Thoracic aorta (tissue), 2 donors: ENCODE measurements at places on chromosomes 3 and 15. TPM values are rescaled to one million over a fixed set of nuclear protein-coding genes. Genes with fewer than 3 reads are reported as not detected.

DNA sequence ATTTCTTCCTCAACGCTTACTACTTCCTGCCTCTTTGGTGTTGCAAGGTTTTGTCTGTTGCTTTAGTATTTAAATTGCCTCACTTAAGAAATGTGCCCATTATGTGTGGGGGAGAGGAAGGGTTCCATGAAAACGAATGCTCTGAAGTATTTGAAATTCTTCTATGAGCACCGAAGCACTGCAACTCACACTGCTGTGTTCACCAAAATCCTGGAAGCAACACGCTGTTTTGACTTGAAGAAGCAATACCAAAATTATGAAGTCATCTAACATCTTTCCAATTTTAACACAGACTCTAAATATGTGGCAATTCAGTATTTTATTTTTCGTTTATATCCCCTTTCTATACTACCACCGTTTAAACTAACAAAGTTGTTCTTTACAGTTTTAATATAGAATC, 101.5 kb downstream of the RBMS3 start:
- DNase-seq: no peak

- no peak for DNase-seq
Measured at GRCh38 chr3:129506231-129506742, 22.2 kb upstream of the RHO start.

XYLB gene
- 38.7 TPM for total RNA-seq

GRCh38 chr3:86990734-86991481, at the start of gene VGLL3:
Gene VGLL3, minus strand, starts transcription at chr3:86991149. Its CDS starts 406 bp downstream, at chr3:86990743.
- peak; percentile 21 for DNase-seq

- DNase-seq: no peak
Measured at GRCh38 chr3:146817704-146818103, 212.6 kb upstream of the PLSCR5 start.

RYR3 gene
- total RNA-seq: 9.9 TPM

DNA sequence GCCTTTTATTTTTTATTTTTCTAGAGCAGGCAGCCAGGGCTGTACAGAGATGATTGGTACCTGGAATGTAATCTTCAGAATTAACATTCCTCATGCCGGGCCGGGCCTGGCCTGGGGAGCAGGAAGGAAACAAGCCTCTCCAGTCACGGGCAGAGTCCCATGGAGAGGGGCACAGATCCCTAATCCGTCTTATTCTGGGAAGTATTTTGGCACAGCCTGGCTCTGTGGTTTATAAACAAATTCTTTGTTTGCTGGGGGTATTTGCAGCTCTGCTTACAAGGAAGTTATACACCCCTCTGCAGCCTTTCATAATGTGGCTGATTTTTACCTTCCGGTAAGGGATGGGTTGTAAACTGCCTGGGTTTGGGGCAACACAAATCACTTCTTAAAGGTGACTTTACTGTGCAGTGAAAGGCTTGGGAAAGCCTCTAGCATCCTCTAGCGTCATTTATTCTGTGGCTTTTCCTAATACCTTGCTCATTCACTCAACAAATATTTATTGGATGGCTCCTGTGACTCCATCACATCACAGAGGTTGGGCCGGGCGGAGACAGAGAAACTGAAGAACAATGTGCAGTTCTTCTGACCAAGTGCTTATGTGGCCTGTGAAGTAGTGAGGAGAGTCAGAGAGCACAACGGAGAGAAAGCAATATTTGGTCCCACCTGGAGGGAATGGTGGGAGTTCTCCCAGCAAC, 2.7 kb downstream of the SLC6A20 start:
- DNase-seq: no peak

DNA sequence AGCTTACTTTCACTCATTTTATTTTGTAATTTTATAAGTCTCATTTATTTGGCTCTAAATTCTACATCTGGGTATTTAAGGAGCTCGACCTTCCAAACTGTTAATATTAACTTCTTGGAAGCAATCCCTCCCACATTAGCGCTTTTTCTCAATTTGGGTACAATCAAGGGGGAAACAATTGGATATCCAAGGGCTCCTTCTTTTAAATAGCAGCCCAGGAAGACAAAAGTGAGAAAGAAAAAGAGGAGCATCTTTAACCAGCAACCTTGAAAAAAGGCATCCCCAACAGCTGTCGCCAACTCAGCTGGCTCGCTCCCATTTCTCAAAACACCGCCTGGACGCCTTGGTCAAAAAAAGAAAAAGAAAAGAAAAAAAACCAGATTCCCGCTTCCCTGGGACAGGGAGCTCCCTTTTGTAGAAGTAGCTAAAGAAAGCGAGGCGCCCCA, 873 bp downstream of the C3orf70 start:
- DNase-seq: no peak

CORO2B gene
- total RNA-seq: 8.5 TPM

- no peak for DNase-seq
Measured at GRCh38 chr15:83723216-83723615, 69.3 kb downstream of the ADAMTSL3 start.

- no peak for DNase-seq
Measured at GRCh38 chr3:66476852-66477381, 23.9 kb downstream of the LRIG1 start.

- no peak for DNase-seq
Measured at GRCh38 chr3:53579636-53580035, 85.2 kb downstream of the CACNA1D start.

DNA sequence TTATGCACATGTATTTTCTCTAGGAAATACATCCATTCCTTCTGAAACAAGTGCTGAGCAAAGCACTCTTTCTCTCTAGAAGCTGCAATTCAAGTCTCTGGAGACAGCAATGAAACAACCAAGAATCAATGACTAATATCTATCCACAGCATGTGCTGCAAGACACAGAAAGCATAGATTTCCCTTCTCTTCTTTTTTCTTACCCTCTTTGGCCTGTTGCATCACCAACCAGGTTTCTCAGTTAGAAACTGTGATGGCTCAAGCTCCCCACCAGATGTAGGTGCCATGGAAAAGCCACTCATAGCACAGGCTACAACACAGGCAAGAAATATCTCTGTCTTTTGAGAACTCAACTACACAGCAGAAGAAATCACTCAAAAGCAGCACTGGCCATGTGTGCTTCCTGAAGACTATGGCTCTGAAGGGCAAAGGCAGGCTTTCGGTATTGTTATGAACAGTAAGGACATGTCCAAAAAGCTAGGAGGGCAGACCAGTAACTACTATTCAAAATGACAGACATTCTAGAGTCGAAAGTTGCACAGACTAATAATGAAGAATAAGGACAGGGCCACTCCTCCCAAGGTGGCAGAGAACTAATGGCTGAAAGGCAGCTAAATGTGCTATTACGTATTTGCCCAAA, 15.5 kb downstream of the ZDHHC3 start:
- no peak for DNase-seq

GPR27 gene
- 0.54 TPM for total RNA-seq

DNA sequence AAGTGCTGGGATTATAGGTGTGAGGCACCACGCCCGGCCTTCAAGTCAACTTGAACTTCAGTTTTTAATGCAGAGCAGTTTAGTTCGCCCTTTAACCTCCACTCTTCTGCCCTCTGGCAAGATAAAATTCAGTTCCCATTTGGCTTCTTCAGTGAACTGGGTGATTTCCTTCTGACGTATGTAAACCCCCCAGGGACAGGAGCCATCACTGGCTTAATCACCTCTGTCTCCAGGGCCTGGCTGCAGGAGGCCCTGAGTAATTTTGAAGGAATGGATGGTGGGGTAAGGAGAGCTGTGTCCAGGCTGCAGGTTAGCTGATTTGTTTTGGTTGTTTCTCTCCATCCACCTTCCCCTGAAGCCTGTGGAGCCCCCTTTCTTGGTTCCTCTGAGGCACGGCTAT, 11.9 kb downstream of the MCM2 start:
- DNase-seq: no peak

DNA sequence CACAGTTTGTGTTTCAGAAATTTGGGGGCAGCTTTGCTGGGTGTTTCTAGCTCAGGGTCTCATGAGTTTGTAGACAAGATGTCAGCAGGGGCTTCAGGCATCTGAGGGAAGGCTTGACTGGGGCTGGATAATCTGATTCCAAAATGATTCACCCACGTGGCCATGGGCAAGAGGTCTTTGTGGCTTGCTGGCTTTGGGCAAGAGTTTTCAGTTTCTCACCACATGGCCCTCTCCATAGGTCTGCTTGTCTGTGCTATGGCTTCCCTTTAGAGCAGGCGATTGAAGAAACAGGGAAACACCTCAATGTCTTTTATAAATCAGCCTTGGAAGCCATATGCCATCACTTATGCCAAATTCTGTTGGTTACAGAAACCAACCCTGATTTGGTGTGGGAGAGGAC, 11.9 kb downstream of the RPS27L start:
- DNase-seq: no peak
